Activated T-cell treated with anti-CD3 and anti-CD28 coated beads, Interleukin-2, amount 50 U/mL, for 72 hours (primary cell): ENCODE measurements at places on chromosomes 11 and 22.

DNA sequence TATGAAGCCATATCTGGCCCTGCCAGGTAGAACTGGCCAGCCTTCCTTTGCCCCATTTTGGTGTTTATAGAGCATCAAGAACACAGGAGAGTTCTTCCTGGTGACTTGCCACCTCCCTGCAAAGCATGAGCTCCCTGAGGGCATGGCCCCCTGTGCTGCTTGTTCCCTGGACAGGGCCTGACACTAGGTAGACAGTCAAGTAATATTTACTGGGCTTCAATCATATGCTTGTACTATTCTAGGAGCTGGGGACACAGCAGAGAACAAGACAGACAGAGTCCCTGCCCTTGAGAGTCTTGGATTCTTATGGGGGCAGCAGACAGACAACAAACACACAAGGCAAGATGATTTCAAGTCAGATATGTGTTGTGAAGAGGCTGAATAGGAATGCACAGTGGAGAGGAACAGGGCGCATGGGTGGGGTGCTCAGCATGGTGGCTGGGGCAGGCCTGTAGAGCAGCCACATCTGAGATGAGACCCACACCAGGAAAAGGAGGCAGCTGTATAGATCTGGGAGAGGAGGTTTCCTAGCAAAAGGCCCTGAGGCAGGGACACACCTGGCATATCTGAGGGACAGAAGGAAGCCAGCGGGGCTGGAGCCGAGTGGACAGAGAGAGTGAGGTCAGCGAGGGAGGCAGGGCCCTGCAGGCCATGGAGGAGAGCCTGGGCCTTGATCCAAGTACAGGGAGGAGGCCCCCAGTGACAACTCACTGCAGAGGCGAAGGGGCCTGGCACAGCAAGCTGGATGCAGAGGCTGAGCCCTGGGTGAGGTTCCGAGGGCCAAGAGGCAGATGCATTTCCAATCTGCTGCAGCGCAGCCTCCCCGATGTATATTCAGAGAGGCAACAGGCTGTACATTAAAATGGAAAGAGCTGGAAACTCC, 10.2 kb upstream of the CBX6 start:
- DNase-seq, result no peak

DNA sequence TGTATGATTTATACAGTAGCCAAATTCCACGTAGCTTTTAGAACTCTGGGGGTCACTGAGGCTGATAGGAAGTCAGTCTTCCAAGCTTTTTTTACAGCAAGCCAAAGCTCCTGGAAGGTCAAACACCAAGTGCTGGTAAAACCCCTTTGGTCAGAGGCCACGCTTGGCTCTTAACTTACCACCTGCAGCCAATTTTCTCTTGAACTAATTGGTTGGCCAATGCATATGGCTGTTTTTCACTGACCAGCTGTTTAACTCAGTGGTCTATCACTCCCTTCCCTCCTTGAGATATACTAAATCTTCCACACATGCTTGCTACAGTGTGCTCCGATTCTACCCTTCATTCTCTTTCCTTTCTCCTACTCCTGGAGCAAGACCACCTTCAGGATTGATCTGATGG, 116.0 kb downstream of the FAR1 start:
- DNase-seq, result no peak

DNA sequence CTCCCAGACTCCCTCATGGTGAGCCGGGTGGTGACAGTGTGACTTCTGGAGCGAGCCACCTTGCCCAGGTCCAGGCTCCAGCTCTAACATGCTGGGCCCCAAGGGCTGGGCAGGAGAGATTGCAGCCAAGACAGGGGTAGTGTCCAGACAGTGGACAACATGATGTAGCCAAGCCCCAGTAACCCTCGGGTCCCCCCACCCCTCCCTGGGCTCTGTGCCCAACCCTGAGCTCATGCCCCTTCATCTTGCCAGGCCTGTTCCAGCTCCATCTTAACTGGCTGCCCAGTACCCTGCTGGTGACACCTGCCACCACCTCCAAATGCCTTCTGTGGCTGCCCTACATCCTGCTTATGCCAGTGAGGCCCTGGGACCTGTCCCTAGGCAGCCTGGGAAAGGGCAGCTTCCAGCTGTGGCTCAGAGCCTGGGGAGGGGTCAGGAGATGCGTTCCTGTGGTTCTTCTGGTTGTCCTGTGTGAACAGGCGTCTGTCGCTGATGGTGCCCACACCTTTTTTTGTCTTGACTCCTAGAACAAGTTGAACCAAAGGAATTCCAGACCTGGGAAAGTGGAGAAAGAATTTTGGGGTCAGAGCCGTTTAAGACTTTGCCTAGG, 12.5 kb upstream of the SYT12 start:
- DNase-seq, result no peak

GRCh38 chr11:114036147-114036811, 23.2 kb upstream of the ZBTB16 start:
- peak; percentile 57 for DNase-seq

DNA sequence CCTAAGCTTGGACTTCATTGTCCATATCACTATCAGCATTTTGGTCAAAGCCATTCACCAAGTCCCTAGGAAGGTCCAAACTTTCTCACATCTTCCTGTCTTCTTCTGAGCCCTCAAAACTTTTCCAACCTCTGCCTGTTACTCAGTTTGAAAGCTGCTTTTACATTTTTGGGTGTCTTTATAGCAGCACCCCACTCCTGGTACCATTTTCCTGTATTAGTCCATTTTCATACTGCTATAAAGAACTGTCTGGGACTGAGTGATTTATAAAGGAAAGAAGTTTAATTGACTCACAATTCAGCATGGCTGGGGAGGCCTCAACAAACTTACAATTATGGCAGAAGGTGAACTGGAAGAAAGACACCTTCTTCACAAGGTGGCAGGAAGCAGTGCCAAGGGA, 717.0 kb upstream of the CCDC90B start:
- DNase-seq, result no peak

DNA sequence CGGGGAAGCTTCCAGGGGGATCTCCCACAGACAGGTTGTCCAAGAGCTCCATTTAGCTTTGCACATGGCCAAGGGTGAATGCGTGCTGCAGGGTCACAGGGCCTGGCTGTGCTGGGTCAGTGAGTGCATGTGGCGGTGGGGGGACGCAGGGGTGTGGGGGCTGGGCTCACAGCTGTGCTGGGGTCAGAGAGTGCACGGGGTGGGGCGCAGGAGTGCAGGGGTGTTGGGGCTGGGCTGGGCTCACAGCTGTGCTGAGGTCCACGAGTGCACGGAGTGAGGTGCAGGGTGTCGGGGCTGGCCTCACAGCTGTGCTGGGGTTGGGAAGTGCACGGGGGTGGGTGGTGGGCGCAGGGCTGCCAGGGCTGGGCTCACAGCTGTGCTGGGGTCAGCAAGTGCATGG, 557.7 kb downstream of the BRD1 start:
- DNase-seq, result no peak
